ENCODE measurements at places on chromosomes 4 and X. TPM values are rescaled to one million over a fixed set of nuclear protein-coding genes. Genes with fewer than 3 reads are reported as not detected.

PASD1 gene
- 0.12 TPM for total RNA-seq

- DNase-seq, result peak; percentile 32
These were observed 729 bp upstream of the IRF2 start for GRCh38 chr4:184475096-184475461.

DNA sequence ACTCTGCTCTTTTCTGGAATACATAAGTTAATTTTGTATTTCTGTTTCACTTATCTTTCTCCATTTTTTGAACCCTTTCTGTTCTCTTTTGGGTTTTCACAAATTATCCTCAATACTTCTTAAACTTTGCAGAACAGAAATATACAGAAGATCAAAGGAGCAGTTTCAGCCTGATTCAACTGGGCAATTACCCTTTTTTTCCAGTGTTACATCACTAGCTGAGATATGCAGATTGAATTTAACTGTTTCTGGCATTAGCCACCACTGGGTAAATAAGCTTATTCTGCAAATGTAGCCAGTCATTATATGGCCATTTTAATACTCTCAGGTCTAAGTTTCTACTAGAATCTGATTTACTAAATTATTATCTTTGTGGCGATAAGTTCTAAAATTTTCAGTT, 66.9 kb upstream of the GRID2 start:
- peak; percentile 43 for DNase-seq

MAGEA6 gene
- total RNA-seq, result 65.0 TPM

FGFR3 gene
- total RNA-seq, result 2.1 TPM

ZMAT1 gene
- total RNA-seq, result 0.37 TPM

- no peak for DNase-seq
These were observed 394.6 kb downstream of the SPOCK3 start for GRCh38 chr4:166839615-166840251.

DNA sequence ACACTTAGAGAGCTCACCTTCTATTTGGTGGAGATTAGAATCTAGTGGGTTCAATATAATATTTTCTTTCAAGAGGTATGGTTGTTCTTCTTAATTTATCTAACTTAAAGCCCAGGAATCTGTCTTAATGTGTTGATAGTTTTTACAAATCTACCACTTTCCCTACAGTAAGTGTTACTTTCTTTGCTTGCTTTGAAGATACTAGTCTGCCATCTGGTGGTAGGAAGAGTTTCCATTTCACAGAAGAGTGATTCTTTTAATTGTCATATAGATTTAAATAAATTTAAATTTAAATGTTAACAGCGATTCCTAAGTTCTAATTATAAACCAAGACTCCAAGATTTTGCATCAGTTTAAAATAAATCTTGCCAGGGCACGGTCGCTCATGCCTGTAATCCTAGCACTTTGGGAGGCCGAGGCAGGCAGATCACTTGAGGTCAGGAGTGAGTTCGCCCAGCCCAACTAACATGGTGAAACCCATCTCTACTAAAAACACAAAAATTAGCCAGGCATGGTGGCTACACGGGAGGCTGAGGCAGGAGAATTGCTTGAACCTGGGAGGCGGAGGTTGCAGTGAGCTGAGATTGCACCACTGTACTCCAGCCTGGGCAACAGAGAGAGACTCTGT, 43.5 kb downstream of the NUDT9 start:
- peak; percentile 35 for DNase-seq

- DNase-seq, result no peak
These were observed 34.3 kb upstream of the ARMCX4 start for GRCh38 chrX:101450961-101451360.

TMSB15B gene
- 24.7 TPM for total RNA-seq

GRCh38 chr4:16758816-16759215, 139.6 kb downstream of the LDB2 start:
- no peak for DNase-seq
